ENCODE measurements at places on chromosomes 7 and 10.

DNA sequence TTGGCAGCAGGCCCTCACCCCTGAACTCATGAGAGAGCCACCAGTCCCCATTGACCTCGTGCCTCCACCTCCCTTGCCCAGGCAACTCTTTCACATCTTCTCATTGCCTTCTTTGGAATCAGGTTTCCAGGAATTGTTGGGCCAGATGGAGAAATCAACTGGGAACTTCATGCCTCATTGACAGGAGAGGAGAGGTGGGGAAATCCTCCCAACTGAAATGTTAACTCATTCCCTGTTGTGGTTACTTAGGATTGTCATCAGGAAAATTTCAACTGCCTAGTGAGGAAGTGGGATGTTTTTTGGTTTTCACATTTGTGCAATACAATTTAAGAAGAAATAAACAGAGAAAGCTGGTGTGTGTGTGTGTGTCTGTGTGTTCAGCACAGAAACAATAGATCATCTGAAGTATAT lies 106.6 kb upstream of the INHBA start:
- DNase-seq: no peak

DNA sequence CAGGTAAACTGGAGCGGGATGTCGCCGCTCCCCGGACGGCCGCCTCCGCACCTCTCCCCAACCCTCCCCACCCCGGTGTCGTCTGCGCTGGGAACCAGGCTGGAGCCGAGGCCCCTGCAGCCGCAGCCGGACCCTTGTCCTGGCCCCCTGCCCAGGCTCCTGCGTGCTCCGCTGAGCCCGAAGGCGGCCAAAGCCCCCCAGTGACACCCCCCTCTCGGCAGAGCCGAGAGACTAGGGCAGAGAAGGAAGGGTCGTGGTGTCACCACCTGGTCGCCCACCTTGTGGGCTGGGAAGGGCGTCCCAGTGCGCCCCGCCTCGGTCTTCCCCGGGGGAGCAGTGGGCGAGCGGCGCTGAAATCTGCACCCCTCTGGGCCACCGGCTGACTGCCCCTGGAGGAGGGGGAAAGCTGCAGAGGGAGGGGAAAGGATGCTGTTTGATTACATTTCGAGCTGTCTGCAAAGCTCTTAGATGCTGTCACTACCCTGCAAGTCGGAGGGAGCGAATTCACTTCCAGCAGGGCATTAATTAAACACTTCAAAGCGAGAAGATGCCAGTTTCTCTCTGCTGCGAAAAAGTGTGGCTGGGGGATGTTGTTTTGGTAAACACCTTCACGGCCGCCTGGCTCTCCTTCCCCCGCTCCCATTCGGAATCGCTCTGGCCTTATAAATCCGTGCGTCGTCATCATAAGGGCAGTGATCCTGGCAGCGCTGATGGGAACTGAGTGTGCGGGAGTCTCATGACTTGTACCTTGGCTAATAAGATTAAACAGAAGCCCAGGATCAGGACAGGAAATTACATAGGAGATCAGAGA lies 622 bp downstream of the DYNC1I1 start:
- no peak for DNase-seq

GRCh38 chr7:98232799-98233198 lies 19.2 kb downstream of the TECPR1 start:
- no peak for DNase-seq

- no peak for DNase-seq
These were observed 20.4 kb upstream of the CARD11 start for GRCh38 chr7:3064067-3064466.

- no peak for DNase-seq
These were observed 30.3 kb downstream of the TRRAP start for GRCh38 chr7:98908585-98908984.

DNA sequence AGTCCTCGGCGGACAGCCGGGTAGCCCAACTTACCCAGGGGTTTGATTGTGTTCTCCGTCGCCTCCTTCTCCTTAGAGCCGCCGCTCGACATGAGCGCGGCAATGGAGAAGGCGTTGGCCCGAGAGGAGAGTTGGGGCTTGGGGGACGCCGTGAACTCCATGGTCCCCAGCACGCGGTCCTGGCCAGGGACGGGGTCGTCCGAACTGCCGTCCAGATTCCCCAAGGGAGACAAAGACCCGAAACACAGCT lies 515 bp downstream of the TBX20 start:
- no peak for DNase-seq

DNA sequence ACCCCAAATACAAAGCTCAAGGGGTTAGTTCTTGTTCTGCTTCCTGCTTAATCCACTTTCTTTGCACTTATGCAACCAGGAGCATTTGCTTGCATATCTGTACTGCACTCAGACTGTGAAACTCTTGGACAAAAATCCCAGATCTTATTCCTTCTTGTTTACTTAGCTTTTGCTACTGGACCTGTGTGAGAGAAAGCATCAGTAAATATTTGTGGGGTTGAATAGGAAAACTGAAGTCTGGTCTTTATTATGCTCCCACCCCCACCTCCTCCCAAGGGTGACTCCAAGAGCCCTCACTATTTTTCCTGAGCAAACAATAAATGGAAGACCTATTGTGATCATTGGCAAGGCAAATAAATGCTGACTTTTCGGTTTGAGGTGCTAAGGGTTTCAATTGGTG lies 57.1 kb upstream of the VSTM2A start:
- no peak for DNase-seq

DNA sequence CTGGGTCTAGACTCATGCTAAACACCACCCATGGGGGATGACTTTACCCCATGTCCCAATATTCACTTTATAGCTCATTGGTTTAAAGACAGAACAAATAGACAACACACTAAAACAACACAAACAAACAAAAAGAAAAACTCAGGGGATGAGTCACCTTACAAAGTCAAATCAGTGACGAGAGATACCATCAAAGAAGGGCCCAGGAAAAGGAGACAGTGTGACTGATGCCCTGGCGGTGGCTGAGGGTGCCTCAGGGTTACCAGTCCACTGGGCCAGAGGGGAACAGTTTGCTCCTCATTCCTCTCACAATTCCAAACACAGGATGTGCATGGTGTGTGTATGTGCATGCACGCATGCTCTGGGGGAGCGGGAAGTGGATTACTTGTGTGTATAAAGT lies 171.3 kb upstream of the PRKCQ start:
- DNase-seq: no peak

- DNase-seq: no peak
These were observed 879.5 kb downstream of the SORCS1 start for GRCh38 chr10:106284802-106285587.

DNA sequence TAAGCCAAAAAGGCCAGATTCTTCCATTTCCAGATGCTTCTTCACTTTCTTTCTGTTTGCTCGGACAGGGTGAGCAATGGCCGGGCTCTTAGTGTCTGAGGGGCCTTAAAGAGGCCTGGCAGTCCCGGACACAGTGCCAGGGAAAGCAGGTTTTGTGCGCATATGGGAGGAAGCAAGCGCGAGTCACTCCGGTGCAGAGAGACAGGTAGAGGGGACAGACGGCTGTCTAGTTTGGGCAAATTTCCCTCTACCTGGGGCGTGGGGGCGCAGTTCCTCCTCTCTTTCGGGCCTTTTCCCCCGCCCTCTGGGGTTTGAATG lies 4.7 kb downstream of the NEUROD6 start:
- DNase-seq: no peak

DNA sequence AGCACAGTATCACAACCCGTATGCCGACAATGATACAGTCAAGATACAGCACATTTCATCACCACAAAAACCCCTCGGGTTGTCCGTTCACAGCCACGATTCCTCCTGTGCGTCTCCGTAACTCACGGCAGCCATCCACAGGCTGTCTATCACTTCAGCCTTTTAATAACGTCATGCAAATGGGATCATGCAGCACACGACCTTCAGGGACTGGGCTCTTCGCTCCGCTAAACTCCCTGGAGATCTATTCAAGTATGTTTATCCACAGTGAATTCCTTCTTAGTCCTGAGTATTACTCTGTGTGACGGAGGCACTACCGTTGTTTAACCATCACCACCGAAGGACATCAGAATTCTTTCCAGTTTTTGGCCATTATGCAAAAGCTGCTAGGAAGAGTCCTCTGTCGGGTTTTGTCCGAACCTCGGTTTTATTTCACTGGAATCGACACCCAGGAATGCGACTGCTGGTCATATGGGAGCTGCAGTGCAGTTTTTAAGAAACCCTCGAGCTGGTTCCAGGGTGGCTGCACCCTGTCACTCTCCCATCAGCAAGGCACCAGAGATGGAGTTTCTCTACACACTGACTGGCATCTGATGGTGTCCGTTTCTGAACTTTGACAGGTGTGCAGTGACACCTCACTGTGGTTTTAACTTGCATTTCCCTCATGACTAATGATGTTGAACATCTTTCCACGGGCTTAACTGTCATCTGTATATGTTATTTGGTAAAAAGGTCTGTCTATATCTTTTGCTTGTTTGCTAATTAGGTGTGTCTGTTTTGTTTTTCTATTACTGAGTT lies 193.6 kb downstream of the MAD1L1 start:
- DNase-seq: no peak

GRCh38 chr10:128096486-128097199 lies 29.6 kb downstream of the MKI67 start:
- DNase-seq: no peak

- no peak for DNase-seq
These were observed 237.5 kb downstream of the TNS3 start for GRCh38 chr7:47344171-47344955.

GRCh38 chr10:31353574-31353973 lies 34.6 kb downstream of the ZEB1 start:
- DNase-seq: no peak
